AG10803 (cell line): ENCODE measurements at places on chromosomes 2 and 18.

GRCh38 chr18:56109757-56110156 is 521.8 kb upstream of the TCF4 start:
- DNase-seq = no peak

DNA sequence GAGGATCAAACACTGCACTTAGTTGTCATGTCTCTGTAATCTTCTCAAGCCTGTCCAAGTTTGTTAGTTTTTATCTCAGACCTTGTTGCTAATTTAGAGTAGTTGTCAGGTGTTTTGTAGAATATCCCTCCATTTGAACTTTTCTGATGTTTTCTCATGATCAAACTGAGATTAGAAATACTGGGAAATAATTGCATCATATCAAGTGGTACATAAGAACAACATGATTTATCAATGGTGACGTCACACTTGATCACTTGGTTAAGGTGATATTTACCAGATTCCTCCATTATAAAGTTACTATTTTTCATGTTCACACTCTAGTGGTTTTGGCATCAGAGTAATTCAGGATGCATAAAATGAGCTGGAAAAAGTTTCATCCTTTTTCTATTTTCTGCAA is 1182.4 kb upstream of the ZEB2 start:
- DNase-seq = no peak

GRCh38 chr2:33086400-33087015 is 139.8 kb downstream of the LTBP1 start:
- no peak for DNase-seq

- no peak for DNase-seq
These were observed 799.6 kb upstream of the CHAC2 start for GRCh38 chr2:52968043-52968442.

DNA sequence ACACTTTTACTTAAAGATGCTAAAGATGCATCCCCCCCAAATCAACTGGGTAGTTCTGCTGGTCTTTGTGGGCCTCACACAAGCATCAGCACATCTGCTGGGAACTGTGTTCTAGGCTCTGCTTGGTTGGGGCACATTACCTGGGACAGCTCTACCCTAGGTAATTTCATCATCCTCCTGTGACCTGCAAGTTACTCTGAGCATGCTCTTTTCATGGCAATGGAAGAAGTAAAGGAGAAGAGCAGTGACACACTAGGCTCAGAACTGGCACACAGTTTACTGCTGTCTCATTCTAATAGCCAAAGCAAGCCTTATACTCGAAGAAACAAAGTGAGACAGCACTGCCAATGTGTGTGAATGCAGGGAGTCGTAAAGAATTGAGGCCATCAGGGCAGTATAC is 376.7 kb downstream of the XIRP2 start:
- no peak for DNase-seq

DNA sequence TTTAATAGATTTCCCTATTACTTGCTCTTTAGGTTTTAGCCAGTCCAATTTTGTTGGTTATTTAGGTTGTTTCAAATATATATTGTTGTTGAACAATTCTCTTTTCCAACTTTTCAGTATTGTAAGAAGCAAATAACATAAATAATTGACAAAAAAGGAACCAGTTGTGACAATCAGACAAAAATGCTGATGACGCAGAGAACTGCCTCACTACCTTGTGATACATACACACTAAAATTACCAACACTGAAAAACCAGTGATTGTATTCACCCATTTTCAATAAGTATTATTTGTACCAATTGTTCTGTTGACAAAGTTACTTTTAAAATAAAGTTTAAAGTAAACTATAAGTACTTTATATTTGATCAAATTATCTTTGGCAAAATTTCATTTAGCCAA is 43.1 kb upstream of the NABP1 start:
- DNase-seq = no peak

- DNase-seq = no peak
These were observed 34.3 kb downstream of the SALL3 start for GRCh38 chr18:79013869-79014268.

GRCh38 chr2:55555977-55556376 is 36.5 kb downstream of the CFAP36 start:
- DNase-seq = peak; percentile 33

DNA sequence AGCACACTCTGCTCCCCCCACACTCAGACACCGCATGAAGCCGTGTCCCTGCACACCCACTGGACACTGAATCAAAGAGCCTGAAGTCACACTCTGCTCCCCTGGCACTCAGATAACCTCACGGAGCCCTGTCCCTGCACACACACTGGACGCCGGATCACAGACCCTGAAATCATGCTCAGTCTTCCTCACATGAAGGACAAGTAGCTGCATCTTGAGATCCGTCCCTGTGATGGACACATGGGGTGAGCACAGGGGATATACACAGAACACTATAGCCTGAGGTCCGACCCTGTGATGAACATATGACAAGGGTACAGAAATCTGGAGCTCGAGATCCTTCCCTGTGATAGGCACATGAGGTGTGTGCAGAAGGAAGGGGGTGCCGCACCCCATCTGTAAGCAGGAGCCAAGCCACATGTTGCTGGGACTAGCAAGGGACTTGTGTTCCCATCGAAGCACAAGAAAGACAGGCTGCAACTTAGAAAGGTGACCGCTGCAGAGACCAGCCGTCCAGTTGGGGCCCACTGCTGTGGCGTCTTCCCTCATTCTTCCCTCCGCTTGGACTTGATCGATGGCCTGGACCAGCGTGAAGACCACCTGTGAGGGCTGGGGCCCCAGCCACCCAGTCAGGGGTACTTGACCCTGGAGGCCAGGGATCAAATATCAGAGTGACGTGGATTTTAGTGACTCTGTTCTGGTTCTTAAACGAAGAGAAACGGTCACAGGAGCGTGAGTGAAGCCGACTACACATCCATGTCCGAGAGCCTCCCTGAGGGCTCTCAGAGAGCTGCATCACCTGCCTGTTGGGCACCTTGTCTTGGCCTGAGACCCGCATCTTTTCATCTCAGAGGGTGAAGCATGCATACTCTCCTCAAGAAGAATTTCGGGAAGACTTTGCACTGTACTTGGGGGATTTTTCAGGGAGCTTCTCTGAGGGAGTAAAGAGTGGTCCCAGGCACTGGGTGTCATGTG is 391.7 kb upstream of the SALL3 start:
- no peak for DNase-seq

DNA sequence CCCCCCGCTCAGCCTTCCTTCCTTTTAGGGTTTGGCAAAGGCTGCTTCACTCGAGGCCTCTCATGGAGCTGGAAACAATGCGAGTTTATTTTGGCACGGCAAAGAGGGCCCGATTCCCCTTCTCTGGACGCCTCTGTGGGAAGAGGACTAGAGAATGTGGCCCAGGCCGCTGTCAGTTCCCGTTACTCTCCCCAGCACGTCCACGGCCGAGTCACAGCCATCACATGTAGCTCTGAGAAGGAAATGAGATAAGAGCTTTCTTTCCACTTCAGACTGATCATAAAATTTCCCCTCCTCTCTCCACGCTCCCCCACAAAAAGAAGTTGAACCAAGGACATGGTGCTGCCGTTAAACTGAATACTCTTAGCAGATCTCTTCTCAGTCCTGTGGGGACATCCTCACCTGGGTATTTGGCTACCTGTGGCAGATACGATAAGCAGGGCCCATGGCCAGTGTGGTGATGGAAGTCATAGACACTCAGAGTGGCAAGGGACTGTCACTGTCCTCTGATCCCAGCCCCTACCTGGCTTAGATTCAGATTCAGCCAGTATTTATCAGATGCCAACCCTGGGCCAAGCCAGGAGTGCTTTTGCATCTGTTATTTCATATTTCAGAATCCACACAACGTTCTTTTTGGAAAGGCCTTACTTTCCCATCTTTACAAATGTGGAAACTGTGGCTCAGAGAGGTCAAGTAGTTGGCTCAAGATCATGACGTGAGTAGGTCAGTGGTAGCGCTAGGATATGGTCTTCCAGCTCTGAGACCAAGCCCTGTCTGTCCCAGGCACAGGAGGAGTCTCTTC is 101.2 kb downstream of the MCFD2 start:
- peak; percentile 79 for DNase-seq
